ENCODE measurements at places on chromosomes 1 and 21.
A peak's percentile ranks its signal among the peaks of the same experiment; 100 is the strongest.

- DNase-seq: no peak
These were observed 53.1 kb downstream of the XCL1 start for GRCh38 chr1:168629466-168629865.

DNA sequence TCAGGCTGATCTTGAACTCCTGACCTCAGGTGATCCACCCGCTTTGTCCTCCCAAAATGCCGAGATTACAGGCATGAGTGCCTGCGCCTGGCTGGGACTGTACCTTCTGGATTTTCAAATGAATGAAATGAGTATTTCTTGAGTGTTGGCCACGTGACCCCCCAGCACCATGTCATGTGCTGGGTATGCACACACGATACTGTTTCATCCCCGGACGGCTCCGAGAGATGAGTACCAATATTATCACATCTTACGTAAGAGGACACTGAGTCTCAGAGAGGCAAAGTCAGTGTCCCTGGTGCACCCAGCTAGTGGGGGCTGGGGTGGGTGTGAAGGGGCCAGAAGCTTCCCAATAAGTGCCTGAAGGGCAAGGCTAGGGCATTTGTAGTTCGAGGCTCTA is 780 bp upstream of the CROCC start:
- no peak for DNase-seq

DNA sequence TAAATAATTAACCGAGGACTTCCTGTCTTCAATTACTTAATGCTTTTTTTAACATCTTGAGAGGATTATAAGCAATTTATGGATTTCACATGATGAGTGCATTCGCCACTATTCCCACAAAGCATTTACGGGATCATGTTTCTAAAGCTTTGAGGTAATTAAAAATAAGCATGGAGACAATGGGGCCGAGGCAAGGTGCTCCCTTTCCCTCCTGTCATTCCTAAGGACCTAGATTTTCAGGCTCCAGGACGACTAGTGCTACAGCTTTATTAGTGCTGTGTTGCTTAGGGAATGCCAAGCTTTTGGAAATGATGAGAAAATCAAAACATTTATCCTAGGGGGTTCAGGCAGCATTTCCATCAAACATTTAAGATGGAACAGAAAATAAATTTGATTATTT is 209.2 kb downstream of the KCTD3 start:
- DNase-seq: no peak

GRCh38 chr1:241225741-241226140 is 131.3 kb downstream of the RGS7 start:
- DNase-seq: no peak

GRCh38 chr21:38289705-38290485 is 33.1 kb downstream of the KCNJ15 start:
- DNase-seq: peak; percentile 67

DNA sequence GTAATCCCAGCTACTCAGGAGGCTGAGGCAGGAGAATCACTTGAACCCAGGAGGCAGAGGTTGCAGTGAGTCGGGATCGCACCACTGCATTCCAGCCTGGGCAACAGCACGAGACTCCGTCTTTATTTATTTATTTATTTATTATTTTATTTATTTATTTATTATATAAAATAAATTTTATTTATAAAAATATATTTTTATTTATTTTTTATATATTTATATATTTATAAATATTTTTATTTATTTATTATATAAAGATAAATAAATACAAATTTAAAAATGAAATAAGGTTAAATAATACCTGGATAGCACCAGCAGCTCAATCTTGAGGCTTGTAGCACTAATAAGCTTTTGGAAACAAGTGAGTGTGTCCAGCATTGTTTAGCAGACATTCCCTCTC is 40.9 kb upstream of the SIM2 start:
- no peak for DNase-seq

GRCh38 chr21:15088488-15088887 is 23.7 kb upstream of the NRIP1 start:
- no peak for DNase-seq

- no peak for DNase-seq
These were observed 518.6 kb upstream of the ZP4 start for GRCh38 chr1:238409191-238409850.

GRCh38 chr1:223233410-223234169 is 90.5 kb upstream of the TLR5 start:
- peak; percentile 67 for DNase-seq

DNA sequence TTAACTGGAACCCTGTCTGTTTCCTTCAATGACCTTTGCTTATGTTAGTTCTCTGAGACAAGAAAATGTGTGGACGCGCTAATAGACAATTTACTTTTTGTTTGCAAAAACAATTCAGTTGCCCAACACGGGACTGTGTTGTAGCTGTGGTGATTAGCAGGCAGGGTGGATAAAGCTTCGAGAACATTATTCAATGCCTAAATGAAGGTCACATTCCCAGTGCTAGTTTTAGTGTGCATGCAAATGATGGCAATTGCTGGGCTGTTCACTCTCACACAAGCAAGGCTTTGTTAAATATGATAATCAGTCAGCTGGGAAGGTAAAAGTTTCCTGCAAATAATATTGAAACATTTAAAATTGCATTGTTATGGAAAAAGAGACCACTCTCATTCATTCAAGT is 188.4 kb downstream of the BACH1 start:
- DNase-seq: no peak

GRCh38 chr1:229991724-229992333 is 75.2 kb upstream of the GALNT2 start:
- no peak for DNase-seq

DNA sequence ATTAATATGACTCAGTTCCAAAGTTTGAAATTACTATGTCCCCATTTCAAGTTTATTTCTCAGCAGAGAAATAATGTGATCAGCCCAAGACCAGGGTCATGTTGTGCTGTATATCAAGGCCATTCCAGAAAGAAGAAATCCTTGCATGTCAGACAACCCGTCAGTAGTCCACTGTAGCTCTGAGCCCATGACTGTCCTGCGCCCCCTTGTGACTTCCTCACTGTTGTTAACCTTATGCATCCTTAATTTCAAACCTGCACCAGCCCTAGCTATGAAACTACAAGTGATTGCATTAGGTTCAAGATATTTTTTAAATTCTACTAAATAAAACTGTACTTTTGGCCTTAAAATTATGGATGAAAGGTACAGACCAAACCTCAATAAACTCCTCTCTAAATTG is 133.0 kb downstream of the LRRC7 start:
- no peak for DNase-seq

GRCh38 chr1:63634471-63634870 is 41.3 kb downstream of the PGM1 start:
- no peak for DNase-seq
